RWPE2 (cell line): ENCODE measurements at places on chromosomes 5 and 9.

DNA sequence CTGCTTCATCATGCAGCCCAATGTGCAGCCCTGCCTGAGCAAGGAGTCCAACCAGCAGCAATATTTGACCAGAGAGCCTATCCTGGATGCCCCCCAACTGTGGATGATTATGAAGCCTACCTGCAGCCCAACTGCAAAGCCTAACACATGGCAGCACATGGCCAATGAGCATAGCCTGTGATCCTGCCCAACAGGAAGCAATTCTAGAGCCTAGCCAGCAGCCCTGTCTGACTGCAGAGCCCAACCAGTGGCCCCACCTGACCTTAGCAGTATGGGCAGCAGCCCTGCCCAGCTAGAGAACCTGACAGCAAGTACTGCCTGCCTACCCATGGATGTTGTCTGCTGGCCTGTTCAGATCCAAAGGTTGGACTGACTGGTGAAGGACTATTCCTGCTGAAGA, 97.3 kb upstream of the SH3GL2 start:
- no peak for DNase-seq

- DNase-seq = no peak
Measured at GRCh38 chr9:4106081-4106759, 193.6 kb downstream of the GLIS3 start.

- no peak for DNase-seq
Measured at GRCh38 chr5:33319151-33319550, 121.6 kb upstream of the TARS1 start.

DNA sequence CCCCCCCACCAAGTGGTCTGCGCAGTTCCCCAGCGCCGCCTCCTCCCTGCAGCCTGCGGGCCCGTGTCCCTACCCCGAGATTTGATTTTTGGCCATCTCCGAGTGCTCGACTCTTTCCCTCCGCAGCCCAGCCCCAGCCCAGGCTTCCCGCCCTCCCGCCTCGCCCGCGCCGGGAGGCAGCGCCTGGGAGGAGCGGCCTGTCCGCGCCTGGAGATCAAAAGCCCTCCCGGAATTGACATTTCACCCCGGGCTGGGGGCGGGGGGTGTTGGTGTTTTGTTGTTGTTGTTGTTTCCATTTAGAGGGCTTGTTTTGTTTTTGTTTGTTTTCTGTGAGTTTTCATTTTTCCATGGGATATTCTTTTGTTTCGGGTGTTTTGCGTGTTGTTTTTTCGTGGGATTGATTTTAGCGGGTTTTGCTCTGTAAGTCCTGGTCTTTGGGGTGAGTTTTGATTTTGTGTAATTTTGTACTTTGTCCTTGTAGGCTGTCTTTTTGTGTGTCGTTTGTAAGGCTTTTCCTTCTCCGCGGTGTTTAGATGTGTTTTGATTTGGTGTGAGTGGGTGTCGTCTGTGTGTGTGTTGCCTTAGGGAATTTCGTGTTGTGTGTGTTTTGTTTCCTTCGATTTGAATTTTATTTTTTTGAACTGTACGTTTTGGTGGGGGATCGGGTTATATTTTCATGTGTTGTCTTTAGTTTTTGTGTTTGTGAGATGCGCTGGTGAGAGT, 1.7 kb upstream of the PAX5 start:
- no peak for DNase-seq

DNA sequence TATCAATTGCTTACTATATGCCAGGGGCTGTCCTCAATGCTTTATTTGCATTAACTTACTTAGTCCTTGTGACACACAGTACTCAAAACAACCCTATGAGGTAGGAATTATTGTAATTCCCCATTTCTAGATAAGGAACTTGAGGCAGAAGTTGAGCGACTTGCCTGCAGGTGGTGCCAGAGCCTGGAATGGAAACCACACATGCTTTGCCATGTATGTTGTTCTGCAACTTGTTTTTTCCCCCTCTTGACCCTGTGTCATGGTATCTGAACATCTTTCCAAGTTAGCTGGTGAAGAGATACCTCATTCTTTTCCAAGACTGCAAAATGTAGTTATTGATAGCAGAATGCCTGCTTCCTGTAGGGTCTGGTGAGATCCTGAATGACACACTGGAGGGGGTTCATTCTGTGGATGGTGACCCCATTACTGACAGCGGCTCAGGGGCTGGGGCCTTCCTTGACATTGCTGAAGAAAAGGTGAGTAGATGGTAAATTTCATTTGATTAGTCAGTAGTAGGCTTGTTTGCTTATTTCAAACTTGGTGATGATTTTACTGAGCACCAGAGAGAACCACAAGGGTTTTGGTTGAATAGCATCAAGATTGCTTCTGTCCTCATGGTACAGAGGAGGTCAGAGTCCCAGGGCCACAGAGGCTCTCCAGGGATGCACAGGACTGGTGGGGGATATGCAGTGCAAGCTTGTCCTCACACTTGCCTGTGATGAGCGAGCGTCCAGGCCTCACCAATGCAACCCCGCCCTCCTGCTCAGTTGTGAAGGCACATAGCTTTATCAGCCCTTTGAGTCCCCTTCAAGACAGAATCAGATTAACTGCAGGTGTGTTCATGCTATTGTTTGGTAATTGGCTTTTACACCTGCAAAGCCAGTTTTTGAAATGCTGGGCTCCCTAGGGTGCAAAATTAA, 57.0 kb downstream of the COL15A1 start:
- no peak for DNase-seq

DNA sequence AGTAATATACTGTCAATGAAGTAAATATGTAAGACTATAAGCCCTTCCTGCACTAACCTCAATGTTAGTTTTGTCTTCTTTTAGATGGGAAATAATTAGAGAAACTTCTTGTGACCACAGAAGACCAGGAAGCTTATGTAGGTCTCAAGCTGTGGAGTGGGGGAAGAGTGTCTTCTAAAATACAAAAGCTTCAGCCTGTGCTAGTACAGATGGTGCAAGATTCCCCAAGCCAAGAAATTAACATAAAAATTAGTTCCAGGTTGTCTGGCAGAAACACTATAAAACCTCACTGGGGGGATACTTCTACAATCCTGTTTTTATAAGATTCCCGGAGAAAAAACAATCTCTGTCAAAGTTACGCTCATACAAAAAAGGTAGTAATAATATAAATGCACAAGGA, 103.6 kb downstream of the FNBP1 start:
- DNase-seq = no peak
